ENCODE measurements at places on chromosomes 4 and X. TPM values are rescaled to one million over a fixed set of nuclear protein-coding genes. Genes with fewer than 3 reads are reported as not detected.

The UGT2B10 gene
- not detected for total RNA-seq

The UGT2B7 gene
- total RNA-seq: not detected

The TMPRSS11A gene
- total RNA-seq: not detected

The PAGE2 gene
- total RNA-seq: not detected

The RIPPLY1 gene
- total RNA-seq: not detected

The NPY2R gene
- total RNA-seq: not detected

The RCHY1 gene
- total RNA-seq: 37.0 TPM

The MAGEC1 gene
- total RNA-seq: not detected

The PNMA3 gene
- total RNA-seq: 2.5 TPM

The NXF2 gene
- total RNA-seq: not detected

The ODAM gene
- not detected for total RNA-seq

The NLGN4X gene
- 0.08 TPM for total RNA-seq

The CPZ gene
- total RNA-seq: not detected

The PABPC1L2A gene
- total RNA-seq: not detected

The TMEM154 gene
- total RNA-seq: 13.6 TPM

The CLCN4 gene
- not detected for total RNA-seq

The IL21 gene
- total RNA-seq: 0.08 TPM

The USP51 gene
- 2.3 TPM for total RNA-seq

The DUX4 gene
- not detected for total RNA-seq

The BST1 gene
- total RNA-seq: 1.0 TPM

The ANOS1 gene
- total RNA-seq: not detected

The SRPX2 gene
- not detected for total RNA-seq

The AFP gene
- not detected for total RNA-seq

The NKX6-1 gene
- not detected for total RNA-seq

The UGT8 gene
- not detected for total RNA-seq

The MAGEA11 gene
- total RNA-seq: not detected

The MAPK10 gene
- 0.36 TPM for total RNA-seq

The ARHGAP24 gene
- total RNA-seq: 0.30 TPM

The SMS gene
- 17.8 TPM for total RNA-seq

The AMOT gene
- 1.6 TPM for total RNA-seq

The CLNK gene
- total RNA-seq: 0.05 TPM

The MAGEA2B gene
- not detected for total RNA-seq

Measured in CD4-positive, alpha-beta T cell (primary cell).